Renal cortex interstitium (tissue), 15 donors: ENCODE measurements at places on chromosomes 4 and X.

DNA sequence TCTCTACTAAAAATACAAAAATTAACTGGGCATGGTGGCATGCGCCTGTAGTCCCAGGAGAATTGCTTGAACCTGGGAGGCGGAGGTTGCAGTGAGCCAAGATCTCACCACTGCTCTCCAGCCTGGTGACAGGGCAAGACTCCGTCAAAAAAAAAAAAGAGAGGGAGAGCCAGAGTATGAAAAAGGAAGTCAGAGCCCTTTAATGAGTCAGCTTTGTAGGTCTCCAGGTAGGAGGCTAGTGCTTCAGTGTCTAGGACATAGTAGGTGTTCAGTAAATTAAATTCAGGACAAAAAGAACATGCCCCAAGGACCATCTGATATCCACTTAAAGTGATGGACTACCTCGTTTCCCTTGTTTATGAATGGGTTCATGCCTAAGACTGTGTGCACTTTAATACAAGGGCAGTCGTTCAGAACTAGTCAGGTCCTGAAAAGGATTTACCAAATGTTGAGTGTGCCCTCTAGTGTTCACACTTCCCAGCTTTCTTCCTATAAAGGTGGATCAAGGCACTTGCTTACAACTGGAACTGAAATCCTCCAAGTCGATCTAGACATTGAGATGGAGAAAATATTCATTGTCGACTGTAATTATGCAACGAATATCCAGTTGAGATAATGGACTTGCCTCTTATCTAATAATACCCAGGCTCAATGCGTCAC lies 29.0 kb downstream of the F9 start:
- DNase-seq = peak; percentile 26

- no peak for DNase-seq
Observed at GRCh38 chrX:107467271-107467670, 17.8 kb downstream of the FRMPD3 start.

DNA sequence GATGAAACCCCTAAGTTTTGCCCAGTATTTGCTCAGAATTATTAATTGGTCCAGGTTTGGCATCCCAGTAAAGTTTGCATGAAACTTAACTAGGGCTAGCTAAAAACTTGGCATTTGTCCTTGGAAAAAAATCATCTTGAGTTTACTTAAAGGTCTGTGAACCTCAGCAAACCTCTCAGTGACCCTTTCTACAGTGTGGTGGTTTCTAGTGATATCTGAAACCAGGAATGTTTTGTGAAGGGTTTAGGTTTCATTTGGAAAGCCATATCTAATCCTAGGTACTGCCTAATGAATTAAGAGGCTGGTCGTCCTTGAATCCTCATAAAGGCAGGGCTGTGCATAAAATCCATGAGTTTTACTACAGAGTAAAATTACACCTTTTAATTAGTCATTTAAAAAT lies 218.5 kb upstream of the ANKRD50 start:
- DNase-seq = no peak

GRCh38 chrX:3518870-3519269 lies 172.4 kb upstream of the MXRA5 start:
- DNase-seq = no peak

DNA sequence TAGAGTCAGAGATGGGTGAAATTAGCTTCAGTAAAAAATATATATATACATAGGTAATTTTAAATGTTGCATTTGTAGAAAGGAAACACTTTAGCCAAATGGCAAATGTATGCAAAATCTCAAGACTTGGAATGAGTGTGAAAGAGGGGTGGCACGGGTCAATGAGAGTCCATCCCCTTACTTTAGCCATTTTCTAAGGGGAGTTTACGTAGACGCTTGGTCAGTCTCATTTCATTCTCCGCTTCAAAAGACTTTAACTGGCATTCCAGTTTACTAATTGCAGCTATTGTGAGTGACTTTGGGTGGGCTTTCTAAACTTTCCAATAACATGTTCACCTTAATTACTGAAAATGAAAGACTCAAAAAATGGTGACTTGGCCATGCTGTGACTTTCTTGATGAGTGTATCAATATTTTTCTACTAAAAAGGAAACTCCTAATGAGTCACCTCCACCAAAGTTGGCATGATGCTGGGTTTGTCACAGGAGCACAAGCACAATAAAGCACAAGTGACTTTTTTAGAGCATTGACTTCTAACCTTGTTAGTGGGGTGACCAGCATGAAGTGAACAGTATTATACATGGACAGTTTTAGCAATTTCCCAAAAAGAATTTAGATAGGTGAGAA lies 356.0 kb upstream of the RASGEF1B start:
- no peak for DNase-seq

GRCh38 chr4:99876946-99877345 lies 17.3 kb downstream of the LAMTOR3 start:
- DNase-seq = no peak

DNA sequence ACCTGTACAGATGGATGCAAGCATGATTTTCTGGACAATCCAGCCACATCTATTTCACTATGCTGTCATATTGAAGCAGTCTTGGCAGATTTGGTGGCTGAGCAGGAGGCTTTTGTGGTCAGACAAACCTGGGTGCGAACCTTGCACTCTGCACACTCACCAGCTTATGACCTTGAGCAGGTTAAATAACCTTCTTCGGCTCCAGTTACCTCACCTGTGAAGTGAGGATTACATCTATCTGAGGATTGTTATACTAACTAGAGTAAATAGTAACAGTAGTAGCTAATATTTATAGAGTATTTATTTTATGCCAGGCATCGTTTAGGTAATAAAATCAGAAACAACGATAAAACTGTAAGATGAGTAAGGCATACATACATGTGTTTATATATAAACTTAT lies 150.0 kb downstream of the PPP3CA start:
- no peak for DNase-seq

GRCh38 chrX:11555759-11556158 lies 110.0 kb downstream of the ARHGAP6 start:
- DNase-seq = no peak

GRCh38 chr4:173413036-173413435 lies 14.1 kb upstream of the SCRG1 start:
- no peak for DNase-seq

DNA sequence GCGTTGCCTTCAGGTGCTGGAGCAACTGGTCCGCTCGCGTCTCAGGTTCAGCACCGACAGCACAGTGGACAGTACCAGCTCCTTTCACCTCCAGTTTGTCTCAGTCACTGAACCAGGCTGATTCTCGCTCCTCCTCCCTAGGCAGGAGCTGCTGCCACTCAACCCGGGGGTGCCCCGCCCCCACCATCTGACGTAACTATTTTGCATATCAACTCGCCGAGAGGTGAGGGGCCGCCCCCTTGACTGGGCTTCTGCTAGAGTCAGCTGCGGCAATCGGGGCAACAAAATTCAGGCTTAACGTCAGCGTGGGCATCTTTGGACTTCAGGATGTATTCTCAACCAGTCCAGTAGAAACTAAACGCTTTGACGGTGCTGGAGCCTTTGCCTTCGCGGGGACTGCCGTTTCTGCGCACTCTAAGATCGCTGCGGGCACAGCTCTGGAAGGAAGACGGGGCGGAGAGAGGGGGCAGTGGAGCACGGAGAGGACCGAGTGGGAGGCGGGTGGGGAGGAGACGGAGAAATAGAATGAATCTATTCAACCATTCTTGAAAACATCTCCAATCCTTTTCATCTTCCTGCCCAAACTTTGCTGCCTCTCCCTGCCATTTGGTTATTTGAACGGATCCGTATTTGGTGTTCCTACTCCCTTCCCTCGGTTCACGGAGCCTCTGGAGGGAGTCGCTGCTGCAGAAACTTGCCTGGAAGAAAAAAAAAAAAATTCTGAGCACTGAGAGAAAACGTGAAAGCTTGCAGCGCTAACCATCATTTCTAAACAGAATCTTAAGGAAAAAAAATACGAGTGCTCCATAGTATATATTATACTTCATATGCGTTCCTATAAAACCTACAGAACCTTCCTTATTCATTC lies at the start of gene FSTL5:
TSS of gene FSTL5 (minus strand) at position 109 of the 868 bp plus-strand sequence. CDS start 52,604 bp downstream, outside the sequence.
- peak; percentile 71 for DNase-seq

GRCh38 chr4:136917312-136918110 lies 614.8 kb downstream of the PCDH18 start:
- no peak for DNase-seq

DNA sequence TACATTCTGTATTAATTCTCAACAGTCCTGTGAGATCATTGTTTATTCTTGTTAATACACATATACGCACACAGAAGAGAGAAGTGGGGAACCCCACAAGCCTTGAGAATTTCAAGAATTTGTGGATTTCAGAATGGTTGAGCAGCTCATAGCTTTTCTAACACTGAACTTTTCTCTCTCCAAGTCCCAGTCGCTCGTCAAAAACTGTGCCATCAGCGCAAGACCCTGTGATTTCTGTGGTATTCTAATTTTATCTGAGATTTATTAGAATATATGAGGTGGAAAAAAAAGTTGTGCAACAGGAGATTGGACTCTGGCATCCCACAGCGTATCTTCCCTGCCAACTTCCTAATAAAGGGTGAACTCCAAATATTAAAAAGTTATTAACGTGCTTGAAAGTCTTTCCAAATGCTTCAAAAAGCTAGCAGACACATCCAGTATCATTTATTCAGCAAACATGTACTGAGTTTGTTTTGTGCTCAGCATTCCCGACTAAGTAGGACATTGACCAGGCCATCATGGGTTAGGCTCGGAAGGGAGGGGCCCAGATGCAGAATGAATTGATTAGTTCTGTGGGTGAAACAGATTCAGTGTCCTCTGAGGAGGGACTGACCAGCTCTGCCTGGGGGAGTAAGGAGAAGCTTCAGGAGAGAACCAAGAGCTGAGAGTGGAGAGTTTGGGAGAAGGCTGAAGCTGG lies 165.6 kb downstream of the CBR4 start:
- no peak for DNase-seq

DNA sequence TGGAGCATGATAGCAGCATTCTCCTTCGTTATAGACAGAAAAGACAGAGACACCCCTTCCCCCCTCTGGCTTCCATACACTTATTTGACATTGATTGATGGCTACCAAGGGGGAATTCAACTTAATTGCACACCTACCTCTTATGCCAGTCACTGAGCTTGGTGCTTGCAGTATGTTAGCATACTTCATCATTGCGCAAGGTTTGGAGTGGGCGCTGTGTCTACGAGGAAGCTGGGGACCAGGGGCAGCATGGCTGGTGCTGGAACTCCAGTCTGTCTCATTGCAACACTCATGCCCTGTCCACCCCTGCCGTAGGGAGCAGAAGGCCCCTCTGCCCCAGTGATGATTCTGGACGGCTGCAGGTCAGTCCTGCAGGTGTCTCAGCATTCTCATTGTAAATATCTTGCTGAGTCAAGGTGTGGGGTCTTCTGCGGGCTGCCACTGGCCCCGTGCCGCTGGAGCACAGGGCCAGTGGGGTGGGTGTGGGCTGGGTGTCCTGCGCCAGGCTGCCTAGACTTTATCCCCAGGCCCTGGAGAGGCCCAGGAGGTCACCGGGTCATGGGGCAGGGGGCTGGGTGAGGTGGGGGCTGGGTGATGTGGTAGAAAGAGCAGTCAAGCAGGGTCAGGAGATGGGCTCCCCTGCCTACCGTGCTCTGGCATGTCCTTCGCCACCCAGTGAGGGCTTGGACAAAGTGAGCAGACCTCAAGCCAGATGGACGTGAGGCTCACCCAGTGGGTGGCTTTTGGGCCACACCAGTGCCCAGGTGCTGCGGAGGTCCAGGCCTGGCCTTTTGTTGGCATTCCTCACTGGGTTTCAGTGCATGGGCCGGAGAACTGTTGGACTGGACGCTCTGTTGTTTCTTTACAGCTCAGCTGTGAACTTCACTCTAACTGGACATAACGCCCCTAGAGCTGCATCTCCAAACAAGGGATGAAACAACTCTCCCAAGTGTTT lies 85.5 kb downstream of the PSAPL1 start:
- DNase-seq = no peak

GRCh38 chrX:20974326-20974725 lies 399.9 kb upstream of the CNKSR2 start:
- DNase-seq = no peak

- no peak for DNase-seq
Observed at GRCh38 chr4:2445130-2445529, 23.8 kb upstream of the RNF4 start.

GRCh38 chr4:75672461-75673026 lies 667 bp downstream of the G3BP2 start:
- peak; percentile 53 for DNase-seq

- no peak for DNase-seq
Observed at GRCh38 chr4:124483048-124483906, 229.3 kb downstream of the ANKRD50 start.

DNA sequence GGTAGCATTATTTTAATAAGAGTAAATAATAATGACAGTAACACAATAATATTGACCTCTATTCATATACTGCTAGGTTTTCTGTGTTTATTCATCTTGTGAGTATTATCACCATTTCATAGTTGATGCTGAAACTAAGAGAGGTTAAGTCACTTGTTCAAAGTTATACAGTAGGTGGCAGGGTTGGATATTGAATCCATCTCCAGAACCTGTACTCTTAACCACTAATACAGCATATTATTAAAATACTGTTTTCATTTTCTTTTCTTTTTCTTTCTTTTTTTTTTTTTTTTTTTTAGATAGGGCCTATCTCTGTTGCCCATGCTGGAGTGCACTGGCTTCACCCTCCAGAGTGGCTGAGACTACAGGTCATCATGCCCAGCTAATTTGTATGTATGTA lies 7.1 kb upstream of the ELF2 start:
- no peak for DNase-seq

GRCh38 chrX:77918568-77918967 lies 8.1 kb downstream of the ATP7A start:
- DNase-seq = no peak

- no peak for DNase-seq
Observed at GRCh38 chrX:40392599-40392998, 188.2 kb upstream of the ATP6AP2 start.

DNA sequence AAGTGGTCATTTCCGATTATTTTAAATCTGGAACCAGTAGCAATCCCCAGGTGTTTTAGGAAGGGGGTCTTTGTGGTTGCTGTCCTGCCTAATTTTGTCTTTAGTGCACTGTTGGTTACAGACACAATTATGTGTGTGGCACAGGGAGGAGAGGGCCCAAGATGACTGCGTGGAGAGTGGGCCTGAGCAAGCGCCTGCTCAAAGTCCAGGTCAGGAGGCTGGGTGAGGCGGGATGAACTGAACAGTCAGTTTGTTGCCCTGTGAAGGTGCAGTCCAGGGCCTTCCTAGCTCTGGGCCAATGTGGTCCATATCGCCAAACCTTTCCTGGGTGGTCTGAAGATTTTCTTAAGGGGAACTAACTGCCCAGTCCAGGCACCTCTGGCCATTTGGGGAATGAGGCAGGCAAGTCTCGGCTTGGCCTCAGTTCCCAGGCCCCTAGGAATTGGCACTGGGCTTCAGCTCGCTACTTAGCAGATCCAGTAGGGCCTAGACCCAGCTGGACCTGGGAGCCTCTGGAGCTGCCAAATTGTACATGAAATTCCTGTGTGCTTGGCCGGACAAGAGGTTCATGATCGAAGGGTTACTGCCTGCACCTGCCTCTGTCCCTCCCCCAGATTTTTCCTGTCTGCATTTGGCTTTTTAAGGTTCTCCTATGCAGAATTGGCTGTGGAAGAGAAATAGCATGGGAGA lies 47.6 kb downstream of the ANAPC4 start:
- DNase-seq = no peak
